Stimulated activated CD8-positive, alpha-beta memory T cell treated with anti-CD3 and anti-CD28 coated beads, Interleukin-12 subunit alpha, Interleukin-12 subunit beta, amount 100 ng/mL, for 1 hour (primary cell): ENCODE measurements at places on chromosomes 6 and 20.

- no peak for DNase-seq
Observed at GRCh38 chr20:51749674-51750036, 18.5 kb downstream of the ATP9A start.

DNA sequence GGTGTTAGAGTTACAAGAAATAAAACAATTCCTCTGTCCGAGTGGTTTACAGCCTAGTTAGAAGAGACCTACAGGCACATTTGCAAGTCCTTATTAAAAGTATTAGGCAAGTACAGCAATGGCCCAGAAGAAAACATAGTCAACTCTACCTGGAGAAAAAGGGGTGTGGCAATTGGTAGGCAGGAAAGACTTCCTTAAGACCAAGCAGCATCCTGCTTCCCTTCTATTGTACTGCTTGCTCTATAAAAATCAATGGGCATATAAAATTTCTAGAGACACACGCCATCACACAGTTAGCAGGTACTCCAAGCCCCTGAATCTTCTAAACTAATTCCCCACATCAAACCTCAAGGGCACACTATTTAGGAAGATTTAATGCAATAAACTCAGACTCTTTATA, 185.6 kb downstream of the ATXN1 start:
- no peak for DNase-seq

DNA sequence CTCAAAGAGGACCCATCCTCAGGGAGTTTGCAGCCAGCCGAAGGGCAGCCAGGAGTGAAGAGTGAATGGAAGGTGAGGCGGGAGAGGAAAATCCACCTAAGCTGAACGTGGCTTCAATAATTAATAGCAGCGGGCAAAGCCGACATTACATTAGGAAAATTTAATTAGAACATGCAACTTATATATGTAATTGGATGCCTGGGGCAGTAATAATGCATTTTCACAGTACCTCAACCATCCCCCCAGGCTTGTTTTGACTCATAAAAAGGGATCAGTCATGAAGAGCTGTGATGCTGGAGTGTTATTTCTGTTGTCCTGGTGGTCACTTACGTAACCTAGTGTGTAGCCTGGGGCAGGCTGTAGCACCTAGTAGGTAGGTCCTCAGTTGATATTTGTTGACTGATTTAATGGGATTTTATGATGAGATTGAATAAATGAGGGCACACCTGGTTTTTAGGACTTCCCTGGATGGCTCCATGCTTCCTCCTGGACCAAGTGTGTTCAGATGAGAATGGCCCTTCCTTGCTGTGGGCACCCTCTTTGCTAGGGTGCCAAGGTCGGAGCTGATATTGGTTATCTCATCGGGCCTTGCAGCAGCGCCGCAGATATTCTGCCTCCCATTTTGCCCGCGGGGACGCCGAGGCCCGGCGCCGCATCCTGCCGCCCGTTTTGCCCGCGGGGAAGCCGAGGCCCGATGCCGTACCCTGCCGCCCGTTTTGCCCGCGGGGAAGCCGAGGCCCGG, 128.8 kb downstream of the CDH26 start:
- no peak for DNase-seq

DNA sequence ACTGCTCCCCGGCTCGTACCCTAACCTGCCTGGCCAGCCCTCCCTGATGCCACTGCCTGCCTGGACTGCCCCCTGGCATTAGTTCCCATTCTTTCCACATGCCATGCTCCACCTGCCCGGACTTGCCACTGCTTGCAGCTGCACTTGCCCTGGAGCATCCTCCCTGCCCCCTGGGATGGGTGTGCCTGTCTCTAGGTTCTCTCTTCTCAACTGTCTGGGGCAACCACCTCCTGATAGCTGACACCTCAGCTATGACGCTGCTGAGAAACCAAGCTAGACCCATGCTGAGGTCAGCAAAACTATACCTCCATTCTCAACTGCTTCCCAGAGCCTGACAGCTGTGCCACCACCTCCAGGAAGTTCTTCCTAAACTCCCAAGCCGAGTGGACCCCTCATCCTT, 72.1 kb downstream of the PERP start:
- DNase-seq: no peak

DNA sequence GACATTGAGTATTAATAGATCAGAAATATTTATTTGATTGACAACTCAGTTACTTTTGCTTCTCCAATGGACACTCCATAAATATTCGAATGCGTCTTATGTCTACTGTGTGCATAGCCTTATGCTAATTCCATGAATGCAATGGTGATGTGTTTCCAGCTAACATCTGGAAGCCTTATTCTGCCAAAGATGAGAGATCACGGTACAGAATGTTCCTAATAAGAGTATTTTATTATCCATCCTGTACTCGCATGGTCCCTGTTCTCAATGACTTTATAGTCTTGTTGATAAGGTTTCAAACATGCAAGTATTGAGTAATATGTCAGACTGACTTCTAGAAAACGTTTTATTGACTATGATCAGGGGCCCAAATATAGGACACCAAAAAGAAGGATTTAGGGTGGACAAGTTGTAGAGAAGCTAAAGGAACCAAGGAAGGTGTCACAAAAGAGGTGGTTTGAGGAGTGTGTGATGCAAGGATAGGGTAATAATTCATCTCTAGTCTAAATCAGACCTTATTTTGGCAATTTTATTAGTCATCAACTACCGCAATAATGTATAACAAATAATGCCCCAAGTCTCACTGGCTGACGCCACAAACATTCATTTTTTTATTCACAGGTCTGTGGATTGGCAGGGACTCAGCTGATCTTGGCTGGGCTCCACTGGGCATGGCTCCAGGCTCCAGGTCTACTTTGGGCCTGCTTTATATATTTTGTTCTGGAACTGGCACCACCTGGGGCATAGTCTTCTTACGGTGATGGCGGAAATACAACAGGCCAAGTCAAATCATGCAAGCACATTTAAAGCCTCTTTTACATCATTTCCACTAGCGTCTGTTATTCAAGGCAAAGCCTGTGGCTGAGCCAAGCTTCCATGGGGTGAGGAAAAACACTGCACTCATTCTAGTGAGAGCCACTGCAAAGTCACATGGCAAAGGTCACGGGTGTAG, 24.5 kb upstream of the CD83 start:
- DNase-seq: no peak
